Hematopoietic multipotent progenitor cell treated with erythropoietin and hydrocortisone succinate and interleukin-3 and kit ligand, for 17 days (in vitro differentiated cells): ENCODE measurements at places on chromosomes 5 and 9.

DNA sequence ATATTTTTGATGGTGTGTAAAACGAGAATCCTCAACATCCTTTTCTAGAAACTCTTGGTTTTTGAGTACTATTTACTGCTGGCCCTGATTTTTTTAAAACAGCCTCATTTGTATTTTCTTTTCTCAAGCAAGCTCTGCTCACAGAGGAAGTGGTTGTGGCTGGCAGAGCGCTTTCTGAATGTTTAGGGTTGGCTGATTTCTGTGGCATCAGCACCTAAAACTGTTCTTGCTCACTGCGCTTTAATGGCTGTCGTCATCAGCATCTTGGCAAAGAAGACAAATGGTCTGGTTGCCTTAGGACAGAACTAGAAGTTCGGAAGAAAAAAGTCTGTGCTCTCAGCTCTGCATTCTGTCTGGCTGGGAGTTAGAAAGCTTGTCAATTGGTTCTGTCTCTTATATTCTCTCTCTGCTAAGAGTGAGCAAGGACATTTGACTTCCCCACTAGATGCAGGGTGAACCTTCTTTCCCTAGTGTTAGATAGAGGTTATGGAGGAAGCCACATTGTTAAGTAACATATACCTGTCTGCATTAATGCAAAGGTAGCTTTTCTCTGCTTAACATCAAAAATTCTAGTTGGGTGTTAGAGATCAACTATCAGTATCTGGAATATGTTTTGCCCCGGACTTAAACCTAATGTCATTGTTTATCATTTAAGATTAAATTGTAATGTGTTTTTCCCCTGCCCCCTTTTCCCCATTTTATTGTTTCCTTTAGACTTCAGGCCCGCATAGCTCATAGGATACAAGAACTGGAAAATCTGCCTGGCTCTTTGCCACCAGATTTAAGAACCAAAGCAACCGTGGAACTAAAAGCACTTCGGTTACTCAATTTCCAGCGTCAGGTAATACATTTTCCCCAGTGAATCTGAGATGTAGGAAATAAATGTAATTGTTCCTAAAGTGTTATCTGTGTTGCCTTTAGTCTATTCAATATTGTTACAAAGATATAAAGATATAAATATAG is 39.0 kb downstream of the SMARCA2 start:
- DNase-seq = no peak

DNA sequence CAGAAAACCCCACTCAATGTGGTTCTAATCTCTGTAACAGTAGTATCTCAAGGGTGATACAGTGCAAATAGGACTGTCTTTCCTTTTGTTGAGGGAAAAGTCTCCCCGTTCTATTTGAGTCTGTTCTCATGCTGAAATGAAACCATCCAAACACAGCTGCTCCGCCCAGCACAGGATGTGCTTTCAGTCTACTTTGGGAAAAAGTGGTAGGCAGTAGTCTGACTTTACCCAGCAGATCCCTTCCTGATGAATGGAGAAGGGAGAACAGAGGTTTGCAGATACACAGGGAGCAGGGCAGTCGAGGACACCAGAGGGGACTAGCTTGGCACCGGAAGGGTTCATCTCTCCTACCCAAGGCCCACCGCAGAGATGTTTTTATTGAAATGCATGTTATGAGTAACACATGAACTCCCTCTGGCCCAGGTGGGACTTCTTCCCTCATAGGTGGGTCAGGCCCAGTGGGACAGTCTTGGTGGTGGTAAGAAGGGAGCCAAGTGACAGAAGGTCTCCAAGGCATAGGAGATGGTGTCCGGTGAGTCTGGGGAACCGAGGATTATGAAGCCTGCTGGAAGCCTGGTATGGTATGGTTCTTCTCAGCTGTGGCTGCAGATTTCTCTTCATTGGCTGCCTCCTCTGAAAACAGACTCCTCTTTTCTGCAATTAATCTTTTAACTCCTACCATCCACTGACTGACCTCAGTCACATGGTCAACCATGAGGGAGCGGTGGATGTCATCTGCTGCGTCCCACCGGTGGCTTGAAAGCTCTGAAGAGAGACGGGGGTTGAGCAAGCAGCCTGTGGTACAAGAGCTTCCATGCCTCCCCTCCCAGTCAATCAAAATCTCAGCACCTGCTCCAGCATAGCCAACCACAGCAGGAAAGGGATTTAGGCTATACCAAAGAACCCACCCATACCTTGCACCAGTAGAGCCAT is 3.0 kb downstream of the EIF4EBP3 start:
- DNase-seq = no peak

DNA sequence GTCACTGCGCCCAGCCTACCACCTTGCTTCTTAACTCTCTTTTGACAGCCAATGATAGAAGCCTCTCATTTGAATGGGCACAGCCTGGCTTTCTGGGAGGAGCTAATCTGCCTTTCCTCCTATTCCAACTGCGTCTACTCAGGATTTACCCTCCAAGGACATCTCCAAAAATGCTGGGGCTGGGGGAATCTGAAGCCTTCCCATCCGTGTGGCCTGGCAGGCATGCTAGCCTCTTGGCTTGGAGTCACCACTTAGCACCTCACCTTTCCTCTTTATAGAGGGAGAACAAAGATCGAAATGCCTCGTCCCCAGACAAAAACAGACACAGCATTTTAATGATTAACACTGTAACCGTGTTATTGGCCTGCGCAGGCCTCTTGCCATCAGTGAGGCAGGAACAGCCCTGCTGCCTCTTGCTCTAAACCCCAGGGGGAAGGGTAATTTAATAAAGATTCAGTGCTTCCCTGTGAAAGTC is 108.2 kb upstream of the KLF4 start:
- no peak for DNase-seq

DNA sequence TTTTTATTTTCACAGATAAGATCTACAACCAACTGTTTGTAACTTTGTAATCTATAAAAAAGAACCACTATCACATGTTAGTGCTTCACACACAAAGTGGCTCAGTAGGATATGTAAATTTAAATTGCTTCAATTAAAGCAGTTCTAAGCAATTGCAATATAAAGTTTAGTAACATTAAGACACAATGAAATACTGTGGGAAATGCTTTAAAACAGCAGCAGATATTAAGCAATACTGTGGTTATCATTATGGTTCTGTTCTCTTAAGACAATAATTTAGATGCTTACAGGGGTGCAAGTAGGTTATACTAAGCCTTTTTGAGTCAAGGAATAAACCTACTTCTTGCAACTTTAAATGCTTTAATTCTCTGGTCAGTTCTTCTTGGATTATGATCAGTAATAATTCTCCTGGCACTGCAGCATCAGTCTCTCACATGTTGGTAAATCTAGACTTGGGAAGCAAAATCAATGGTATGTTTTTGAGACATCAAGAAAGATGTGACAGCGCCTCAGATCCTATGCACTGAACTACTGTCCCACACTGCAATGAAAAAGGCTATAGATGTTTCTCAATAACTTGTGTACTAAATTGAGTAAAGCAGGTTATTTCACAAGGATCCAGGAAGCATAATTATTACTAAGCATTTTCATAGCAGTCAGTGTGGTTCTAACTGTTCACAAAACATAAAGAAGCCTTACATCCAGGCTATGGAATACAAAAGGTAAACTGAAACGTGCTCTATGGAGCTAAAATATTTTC is 338.7 kb upstream of the PDE4D start:
- no peak for DNase-seq

DNA sequence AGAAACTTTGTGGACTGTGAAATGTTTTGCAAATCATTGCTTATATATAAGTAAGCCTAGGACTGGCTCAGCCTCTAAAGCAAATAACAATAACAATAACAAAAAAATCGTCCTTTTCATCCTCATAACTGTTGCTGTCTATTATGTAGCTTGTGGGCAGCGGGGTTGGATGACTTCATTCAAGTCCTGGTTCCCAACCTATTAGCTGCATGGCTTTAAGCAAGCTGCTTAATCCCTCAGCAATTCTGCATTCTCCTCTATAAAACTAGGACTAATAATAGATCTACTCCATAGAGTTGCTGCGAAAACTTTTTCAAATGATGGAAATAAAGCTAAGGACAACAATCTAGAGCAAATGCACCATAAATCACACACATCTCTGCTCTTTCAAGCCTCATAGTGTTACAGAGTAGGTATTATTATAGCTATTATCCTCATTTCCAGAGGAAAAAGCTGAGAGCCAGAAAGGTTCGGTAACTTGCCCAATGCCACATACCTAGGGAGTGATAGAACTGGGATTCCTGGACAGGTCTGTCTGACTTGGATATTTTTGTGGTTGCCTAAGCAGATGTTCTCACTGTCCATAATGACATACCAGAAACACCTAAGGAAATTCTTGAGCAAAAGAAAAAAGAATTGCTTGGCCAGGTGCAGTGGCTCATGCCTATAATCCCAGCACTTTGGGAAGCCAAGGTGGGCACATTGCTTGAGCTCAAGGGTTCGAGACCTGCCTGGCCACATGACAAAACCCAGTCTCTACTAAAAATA is 98.8 kb upstream of the ADRA1B start:
- DNase-seq = no peak

DNA sequence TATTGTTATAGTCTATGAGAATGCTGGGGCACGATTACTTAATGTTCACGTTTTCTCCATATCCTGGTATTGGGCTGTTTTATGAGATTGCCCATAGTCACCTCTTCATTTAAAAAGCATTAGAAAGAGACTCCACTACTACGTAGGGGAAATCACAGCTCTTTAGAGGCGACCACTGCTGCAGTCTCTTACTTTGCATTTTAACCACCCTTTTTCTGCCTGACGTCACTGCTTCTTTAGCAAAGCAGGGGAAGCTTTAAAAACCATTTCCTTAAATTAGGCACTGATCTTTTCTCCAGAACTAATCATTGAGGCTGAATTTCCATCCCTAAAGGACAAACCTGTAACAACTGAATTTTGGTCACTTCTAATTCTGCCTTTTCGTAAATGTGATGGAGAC is 38.9 kb downstream of the ZNF608 start:
- no peak for DNase-seq

DNA sequence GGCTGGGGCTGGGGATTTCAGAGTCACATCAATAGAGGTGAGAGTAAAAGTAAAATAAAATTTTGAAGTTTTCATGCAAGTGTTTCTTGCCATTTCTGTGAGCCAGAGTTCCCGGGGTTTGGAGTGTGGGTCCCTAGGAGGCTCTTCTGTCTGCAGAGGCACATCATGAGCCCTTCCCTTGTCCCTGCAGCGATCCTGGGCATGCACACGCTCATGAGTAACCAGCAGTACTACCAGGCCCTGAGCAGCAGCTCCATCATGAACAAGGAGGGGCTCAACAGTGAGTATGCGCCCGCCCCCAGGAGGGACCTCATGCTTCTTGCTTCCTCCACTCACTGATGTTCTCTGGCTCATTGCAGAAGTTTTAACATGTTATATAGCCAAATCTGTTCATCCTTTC is 61.1 kb downstream of the TMOD1 start:
- DNase-seq = no peak

DNA sequence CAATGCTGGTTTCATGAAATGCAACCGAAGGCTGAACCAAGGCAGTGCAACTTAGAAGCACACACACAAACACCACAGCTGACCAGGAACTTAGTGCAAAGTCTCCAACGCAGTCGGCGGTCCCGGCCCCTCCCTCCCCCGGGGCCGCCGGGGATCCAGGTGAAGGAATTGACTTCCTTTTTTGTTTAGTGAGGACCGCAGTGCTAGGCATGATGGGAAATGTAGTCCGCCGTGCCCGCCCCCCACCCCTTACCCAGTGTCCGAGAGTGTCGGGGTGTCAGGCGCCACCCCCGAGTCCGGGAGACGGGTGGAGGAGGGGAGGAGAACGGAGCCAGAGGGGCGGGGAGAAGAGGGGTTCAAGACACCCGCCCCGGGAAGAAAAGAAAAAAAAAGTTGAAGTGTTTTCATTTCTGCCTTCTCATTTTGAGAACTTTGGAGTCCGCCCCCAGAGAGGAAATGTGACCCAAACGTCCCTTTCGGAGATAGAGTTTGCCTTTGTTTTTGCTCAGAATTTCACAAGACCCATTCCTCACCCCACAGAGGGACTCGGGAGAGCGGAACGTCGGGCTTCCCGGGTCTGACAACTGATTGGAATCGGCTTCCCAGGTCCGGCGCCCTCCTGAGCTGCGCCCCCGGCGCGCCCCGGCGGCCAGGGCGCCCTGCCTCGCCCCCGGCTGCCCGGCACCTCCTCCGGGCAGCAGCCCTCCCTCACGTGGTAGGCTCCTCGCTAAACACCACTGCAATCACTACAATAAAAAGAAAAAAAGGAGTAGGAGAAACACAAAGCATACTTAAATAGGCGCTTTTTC is 2.0 kb downstream of the IER5L start:
- DNase-seq = no peak

DNA sequence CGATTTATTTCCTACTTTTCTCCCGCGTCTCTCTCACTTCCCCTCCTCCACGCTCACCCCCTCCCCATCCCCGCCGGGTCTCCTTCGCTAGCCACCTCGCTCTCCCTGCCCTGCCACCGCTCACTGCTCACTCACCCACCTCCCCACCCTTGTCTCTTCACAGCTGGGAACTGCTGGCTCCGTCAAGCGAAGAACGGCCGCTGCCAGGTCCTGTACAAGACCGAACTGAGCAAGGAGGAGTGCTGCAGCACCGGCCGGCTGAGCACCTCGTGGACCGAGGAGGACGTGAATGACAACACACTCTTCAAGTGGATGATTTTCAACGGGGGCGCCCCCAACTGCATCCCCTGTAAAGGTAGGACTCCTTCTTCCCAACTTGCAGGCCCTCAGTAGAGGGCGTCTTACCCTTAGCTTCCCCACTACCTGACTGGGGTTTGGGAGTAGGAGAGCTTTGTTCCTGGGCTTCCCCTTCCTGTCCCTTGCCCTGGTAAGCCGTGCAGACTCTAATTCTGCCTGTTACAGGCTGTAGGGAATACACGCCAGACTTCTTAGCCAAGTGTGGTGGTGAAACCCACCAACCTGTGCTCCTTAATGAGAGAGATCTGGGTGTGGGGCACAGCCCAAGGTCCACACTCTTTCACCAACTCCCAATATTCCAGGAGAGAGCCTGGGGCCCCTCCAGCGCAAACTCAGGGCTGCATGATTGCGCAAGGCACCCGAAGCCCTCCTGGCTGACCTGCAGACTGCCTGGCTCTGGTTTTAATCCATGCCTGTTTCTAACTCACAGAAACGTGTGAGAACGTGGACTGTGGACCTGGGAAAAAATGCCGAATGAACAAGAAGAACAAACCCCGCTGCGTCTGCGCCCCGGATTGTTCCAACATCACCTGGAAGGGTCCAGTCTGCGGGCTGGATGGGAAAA is 2.5 kb downstream of the FST start:
- no peak for DNase-seq

GRCh38 chr9:120363697-120364096 is 216.3 kb downstream of the CDK5RAP2 start:
- no peak for DNase-seq

- DNase-seq = no peak
Measured at GRCh38 chr9:121267689-121268597, at the start of gene GSN. GSN (plus strand) TSS chr9:121268162; CDS start chr9:121301972, 33,810 bp downstream.

- DNase-seq = no peak
Measured at GRCh38 chr5:9170026-9170425, 375.8 kb downstream of the SEMA5A start.

GRCh38 chr9:117763314-117763713 is 59.1 kb downstream of the TLR4 start:
- no peak for DNase-seq

GRCh38 chr9:20404192-20404813 is 218.0 kb downstream of the MLLT3 start:
- no peak for DNase-seq

GRCh38 chr5:9062873-9063272 is 483.0 kb downstream of the SEMA5A start:
- DNase-seq = no peak
